Stimulated activated CD8-positive, alpha-beta memory T cell treated with anti-CD3 and anti-CD28 coated beads, Interleukin-7, amount 100 ng/mL, for 24 hours (primary cell): ENCODE measurements at places on chromosomes 6 and 20.

GRCh38 chr6:149499066-149499465, 14.3 kb upstream of the ZC3H12D start:
- no peak for DNase-seq

- no peak for DNase-seq
Observed at GRCh38 chr6:153032255-153032882, 29.9 kb upstream of the MTRF1L start.

DNA sequence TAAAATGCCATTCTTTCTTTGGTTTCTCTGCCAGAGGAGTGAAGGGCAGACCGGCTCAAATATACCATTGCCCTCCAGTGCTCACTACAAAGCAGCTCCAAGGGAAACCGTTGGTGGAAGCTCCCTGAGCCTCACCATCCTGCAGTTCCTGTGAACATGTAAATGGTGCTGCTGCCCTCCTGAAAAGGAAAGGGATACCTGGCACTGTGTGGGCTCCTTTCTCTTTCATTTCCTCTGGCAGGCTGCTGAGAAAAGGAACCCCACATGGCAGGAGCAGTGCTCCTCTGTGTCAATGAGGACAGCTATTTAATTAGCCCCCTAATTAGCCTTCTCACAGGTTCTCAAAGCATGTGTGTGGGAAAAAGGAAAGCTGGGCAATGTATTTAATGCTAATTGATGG, 142.5 kb downstream of the KLHL32 start:
- no peak for DNase-seq

DNA sequence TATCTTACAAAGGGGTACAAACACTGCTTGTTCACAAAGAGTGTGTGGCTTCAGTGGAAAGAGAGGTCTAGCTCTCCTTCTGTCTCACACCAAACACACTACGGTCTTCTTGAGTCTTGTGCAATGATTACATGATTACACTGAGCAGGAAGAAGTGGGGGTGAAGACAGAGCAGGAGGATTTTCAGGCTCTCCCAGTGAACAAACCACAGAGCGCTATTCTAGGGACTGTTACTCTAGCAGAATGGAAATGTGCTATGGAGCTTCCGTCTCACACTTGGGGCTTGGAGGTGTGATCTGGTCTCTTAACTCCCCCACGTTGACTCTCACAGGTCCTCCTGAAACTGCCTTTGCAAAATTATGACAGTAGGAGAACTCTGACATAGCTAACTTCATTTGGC, 203.4 kb downstream of the MYLK4 start:
- DNase-seq = no peak

DNA sequence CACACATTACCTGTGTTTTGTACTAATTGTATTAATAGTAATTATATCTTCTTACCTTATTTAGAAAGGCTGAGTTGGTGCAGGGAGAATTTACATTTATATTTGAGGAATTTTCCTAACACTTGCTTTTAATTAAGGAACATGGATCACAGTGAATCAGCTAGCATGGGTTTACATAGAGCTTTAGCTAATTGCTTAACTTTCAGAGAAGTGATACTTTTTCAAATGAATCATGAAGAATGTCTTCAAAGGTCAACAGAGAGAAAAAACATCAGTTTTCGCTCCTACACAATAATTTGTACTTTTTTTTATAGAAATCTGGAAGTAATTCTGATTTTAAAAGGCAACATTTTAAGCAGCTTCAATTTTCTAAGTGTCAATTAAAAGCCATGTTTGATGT, 195.0 kb upstream of the HEY2 start:
- no peak for DNase-seq

- DNase-seq = no peak
Observed at GRCh38 chr6:1200409-1201101, 111.3 kb upstream of the FOXQ1 start.

GRCh38 chr6:62889240-62889639, 322.0 kb upstream of the FKBP1C start:
- DNase-seq = no peak

GRCh38 chr6:24936641-24937317, 1.0 kb upstream of the RIPOR2 start:
- no peak for DNase-seq

DNA sequence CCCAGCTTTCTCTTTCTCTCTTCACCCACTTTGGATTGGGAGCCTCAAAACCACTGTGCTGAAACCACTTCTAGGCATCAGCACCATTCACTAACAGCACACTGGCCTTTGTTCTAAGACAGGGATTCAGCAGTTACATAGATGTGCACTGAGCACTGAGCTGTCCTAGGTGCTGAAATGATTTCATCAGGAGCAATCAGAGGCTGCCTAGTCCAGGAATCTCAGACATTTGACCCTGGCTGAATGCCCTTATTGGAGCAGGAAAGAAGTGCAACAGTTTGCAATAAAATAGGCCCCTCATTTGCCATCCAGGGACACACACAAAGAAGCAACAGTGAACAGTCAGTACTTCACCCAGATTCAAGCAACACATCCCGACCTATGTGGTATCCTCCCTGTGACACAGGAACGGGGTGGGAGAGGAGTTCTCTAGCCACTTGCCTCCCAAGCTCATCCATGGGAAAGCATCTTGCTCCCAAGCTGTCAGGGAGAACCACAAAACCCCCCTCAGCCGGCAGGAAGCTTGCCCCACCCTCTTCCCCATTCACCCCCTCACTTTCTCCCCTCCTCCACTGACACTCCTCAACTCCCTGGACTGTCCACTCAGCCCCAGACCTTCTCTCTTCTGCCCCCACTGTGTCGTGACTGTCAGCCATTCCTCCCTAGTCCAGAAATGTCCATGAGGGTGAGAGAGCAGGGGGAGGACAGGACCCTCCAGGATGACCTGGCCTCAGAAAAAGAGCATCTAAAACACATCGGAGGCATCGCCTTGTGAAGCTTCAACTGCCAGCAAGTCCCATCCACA, 304.4 kb downstream of the PREX1 start:
- no peak for DNase-seq

DNA sequence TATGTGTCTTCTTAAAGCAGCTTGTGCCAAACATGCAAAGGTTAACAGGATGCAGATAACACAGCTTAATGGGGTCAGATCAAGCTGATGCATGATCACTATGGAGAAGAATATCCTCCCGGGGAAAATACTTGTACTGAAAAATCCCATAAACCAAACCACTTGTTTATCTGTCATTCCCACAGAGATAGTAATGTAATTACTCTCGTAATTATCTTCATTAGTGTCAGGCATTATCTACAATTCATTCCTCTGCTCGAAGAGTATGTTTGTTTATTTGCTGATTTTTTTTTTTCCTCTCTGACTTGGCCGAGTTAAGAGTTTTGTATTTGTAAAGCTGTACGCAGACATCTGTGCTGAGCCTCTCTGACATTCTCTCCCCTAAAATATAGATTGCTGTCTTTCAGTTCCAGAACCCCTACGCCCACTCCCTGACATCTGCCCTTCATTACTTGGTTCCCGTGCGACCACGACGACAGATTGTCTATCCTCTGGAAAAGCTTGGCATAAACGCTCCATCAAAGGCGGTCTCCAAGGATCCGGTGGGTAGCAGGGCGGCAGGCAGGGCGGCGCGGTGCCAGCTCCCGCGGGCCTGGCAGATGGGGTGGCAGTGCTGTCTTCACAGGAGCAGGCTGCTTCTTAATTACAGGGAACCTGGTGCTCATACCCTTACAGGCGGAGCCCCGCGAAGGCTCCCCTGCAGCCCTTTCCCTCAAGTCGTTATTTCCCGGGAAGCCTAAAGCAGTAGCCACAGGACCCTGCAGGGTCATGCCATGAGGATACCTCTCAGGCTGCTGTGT, 147.2 kb downstream of the CFAP61 start:
- DNase-seq = no peak

DNA sequence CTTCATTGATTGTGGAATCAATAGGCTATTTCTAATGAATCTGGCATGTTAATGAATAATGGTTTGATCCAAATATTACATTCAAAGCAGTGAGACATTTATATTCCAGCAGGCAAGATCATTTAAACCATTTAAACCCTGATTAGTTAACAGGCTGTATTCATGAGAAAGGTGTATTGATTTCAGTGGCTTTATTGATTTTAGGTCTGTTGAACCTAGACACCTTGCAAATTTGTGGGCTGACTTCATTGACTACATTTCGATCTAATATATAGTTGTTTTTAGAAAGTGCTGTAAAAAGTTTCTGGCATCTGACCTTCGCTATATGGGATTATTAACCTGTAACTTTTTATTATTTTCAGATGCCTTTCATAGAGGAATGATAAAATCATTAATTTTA, 900.1 kb upstream of the CITED2 start:
- no peak for DNase-seq

- DNase-seq = no peak
Observed at GRCh38 chr6:100663219-100663863, 198.6 kb upstream of the SIM1 start.

DNA sequence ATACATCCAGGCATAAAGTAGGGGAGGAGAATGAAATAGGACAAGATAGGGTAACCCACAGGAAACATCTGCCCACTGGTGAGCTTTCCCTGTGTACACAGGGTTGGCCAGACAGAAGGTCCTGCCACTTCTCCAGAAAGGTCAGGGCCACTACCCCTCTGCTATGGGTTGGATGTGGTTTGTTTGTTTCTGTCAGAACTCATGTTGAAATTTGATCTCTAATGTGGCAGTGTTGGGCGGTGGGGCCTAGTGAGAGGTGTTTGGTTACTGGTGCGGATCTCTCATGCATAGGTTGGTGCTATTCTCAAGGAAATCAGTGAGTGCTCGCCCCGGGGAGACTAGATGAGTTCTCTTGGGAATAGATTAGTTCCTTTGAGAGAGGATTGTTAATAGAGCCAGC, 15.6 kb upstream of the MAS1 start:
- DNase-seq = no peak

GRCh38 chr6:163538331-163538730, 123.8 kb downstream of the QKI start:
- no peak for DNase-seq

- no peak for DNase-seq
Observed at GRCh38 chr6:150539568-150539967, 60.1 kb upstream of the PLEKHG1 start.

GRCh38 chr6:1570848-1571247, 38.9 kb upstream of the FOXC1 start:
- DNase-seq = no peak

DNA sequence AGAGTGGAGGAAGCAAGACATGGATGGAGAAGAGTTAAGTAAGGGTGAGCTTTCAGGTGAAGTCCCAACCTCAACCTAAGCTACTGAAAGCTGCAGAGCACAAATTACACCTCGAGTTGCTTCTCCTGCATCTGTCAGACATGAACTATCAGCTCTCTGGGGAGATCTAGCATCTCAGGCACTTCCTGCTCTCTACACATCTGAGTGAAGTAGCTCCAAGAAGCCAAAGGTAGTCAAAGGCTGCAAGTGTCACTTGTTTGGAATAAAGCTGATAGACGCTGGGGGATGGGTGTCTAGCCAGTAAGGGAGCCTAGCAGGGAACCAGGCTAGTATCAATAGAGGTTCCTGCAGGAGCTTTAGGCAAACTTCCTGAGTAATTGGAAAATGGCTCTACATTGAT, 228.0 kb downstream of the PLCB1 start:
- DNase-seq = no peak

- DNase-seq = no peak
Observed at GRCh38 chr6:116022841-116023445, 37.7 kb downstream of the FRK start.

DNA sequence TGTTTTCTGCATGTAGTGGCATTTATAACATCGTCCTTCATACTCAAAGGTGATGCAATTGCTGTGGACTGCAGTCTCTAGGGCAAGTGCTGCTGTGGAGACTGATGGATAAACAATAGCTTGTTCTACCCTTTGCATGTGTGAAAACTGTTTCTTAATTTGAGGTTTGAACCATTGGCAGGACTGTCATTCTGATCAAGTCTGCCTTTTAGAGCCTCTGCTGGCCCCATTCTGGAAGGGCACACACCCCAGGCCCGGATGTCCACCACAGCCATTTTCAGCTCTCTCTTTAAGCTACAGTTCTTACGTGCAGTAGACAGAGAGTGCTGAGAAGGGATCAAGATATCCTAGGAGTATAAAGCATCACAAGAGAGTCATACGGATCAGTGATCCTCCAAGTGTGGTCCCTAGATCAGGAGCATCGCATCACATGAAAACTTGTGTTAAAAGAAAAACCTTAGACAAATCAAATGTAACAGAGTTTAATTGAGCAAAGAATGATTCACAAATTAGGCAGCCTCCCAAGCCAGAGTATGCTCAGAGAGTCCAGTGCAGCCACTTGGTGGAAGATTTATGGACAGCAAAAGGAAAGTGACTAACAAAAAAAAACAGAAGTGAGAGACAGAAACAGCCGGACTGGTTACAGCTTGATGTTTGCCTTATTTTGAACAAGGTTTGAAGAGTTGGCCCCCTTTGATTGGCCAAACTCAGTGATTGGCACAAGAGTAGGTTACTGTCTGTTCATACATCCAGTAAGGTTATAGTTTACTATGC, 52.0 kb downstream of the FRK start:
- DNase-seq = no peak

GRCh38 chr6:143603455-143603854, 74.3 kb upstream of the PHACTR2 start:
- DNase-seq = no peak

DNA sequence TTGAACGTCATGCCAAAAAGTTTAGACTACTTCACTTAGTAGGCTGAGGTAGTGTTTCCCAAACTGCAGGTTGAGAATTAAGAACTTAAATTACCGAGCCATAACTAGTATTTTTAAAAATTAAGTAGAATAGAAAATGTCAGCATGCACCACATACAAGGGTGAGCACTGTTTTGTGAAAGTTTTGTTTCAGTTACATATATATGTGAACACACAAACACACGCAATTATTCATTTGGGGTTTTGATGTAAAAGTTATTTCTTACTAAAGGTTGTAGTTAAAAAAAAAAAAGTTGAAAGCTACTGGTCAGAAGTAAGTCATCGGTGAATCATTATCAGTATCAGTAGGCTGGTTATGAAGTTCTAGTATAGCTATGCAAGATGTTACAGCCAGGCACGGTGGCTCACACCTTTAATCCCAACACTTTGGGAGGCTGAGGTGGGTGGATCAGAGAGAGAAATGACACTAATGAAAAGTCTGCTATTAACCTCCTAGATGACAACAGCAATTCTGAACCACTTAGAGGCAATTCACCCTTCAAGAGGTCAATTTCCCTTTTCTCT, 24.1 kb downstream of the FASTKD5 start:
- DNase-seq = no peak

DNA sequence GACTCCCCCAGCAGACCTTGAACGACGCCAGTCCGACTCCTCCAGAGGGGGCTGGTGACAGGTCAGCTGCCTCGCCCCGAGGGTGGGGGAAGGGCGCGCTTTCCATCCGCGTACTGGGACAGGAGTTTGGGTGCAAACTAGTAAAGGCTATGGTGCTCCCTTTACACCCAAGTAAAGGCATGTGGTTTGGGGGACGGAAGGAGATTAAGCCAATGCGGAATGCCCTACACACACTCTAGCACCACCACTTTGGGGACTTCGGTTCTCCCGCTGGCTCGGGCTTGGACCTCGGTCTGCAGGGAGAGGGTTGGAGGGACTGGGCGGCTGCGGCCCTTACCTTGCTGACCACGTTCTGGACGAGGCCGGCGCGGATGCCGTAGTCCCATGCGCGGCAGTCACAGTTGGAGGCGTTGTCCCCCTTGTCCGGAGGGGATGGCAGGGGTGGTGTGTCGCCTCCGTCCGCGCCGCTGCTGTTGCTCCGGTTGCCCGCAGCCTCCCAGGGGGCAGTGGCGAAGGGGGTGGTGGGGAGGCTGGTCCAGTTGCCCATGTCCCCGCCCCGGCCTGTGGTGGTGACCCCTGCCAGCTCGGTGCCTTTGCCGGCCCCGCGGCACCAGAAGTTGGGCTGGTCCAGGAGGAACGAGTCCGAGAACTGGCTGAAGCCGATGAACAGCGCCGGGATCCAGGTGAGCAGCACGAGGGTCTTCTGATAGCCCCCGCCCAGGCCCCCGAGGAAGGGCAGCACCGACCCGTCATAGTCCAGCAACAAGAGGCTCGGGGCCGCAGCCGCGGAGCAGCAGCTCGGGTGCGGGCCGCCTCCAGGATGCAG, 1.1 kb downstream of the SLC22A23 start:
- DNase-seq = no peak
